ENCODE measurements at places on chromosomes 4 and X.
A peak's percentile ranks its signal among the peaks of the same experiment; 100 is the strongest.

- no peak for DNase-seq
These were observed 113.5 kb downstream of the VSIG4 start for GRCh38 chrX:65926095-65927019.

DNA sequence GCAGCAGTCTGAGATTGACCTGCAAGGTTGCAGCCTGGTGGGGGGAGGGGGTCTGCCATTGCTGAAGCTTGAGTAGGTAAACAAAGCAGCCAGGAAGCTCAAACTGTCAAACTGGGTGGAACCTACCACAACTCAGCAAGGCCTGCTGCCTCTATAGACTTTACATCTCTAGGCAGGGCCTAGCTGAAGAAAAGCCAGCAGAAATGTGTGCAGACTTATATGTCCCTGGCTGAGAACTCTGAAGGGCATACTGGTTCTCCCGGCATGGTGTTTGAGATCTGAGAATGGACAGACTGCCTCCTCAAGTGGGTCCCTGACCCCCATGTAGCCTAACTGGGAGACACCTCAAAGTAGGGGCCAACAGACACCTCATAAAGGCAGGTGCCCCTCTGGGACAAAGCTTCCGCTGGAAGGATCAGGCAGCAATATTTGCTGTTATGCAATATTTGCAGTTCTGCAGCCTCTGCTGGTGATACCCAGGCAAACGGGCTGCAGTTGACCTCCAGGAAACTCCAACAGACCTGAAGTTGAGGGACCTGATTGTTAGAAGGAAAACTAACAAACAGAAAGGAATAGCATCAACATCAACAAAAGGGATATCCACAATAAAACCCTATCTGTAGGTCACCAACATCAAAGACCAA is 167.6 kb downstream of the GC start:
- DNase-seq, result no peak

DNA sequence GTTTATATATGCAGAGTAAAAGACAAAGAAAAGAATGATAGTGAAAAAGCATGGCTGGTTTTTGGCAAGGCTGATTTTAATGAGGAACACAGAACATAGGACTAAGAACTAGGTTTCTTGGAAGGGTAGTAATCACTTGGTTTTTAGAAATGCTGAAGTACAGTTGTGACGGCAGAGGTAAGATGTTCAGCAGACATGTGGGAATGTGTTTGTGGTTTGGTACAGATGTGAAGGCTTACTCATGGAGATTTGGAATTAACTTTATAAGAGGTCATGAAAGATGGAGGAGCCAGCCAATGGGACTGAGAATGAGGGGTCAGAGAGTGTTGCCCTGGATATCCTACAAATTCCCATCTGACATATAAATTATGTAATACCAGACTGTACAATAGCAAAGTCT is 243.6 kb downstream of the NPFFR2 start:
- DNase-seq, result no peak

DNA sequence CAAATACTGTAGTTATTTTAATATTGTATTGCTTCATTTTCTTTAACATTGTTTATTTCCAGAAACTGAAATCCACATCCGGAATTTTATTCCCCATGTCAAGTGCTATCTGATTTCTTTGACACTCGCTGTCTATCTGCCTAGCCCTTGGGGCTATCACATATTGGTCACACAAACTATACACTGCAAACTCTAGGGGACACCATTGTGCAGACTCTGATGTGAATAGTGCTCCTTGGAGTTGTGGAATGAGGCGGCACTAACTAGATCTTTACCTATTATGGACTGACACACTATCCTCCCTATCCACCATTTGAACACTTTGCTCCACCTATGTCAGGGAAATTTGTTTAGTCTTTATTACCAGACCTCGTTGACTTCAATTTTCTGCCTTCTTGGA is 534.5 kb downstream of the GLUD2 start:
- DNase-seq, result no peak

DNA sequence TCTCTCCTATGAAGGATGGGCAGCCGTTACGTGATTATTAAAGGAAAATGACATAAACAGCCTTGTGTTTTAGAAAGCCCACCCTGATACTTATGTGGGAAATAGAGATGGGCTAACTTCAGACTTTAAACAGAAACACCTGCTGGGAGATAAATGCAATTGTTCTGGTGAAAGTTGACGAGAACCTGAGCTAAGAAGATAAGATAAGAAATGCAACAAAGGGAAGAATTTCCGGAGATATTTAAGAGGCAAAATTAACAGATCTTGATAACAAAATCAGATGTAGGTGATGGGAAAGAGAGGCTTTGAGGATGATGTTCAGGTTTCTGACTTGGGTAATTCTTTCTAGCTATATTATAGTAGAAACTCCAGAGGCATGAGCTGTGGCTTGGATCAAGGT is 102.7 kb upstream of the SLC7A11 start:
- no peak for DNase-seq

GRCh38 chr4:113744667-113745240 is 16.8 kb downstream of the CAMK2D start:
- DNase-seq, result no peak

DNA sequence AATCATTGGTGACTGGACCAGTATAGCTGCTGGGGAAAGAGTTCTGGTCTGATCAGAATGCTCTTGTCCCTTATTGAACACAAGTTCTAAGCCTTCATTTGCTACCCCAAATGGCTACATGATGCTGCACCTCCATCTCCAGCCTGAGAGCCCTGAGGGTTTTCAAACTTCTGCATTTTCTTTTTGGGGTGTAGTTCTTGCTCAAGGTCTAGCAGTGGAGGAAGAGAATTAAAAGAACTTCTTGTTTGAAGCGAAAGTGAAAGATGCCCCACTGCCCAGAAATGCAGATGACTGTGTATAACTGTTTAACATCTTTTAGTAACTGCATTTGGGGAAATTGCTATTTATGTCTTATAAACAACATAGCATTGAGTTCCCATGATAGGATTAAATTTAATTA is 38.5 kb downstream of the LAMTOR3 start:
- no peak for DNase-seq

- no peak for DNase-seq
These were observed 1389.4 kb downstream of the C4orf33 start for GRCh38 chr4:130485371-130485770.

DNA sequence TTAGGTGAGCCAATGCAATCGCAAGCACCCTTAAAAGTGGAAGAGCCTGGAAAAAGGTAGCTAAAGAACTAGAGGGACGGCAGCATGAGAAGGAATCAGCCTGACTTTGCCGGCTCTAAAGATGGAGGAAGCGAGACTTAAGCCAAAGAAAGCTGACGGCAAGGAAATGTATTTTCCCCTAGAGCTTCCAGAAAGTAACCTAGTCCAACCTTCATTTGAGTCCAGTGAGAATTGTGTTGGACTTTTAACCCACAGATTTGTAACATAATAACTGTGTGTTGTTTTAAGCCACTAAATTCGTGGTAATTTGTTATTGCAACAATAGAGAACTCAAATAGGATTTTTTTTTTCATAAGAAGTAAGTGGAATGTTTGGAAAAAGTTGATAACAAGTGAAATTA is 212.7 kb upstream of the C1QTNF7 start:
- no peak for DNase-seq

DNA sequence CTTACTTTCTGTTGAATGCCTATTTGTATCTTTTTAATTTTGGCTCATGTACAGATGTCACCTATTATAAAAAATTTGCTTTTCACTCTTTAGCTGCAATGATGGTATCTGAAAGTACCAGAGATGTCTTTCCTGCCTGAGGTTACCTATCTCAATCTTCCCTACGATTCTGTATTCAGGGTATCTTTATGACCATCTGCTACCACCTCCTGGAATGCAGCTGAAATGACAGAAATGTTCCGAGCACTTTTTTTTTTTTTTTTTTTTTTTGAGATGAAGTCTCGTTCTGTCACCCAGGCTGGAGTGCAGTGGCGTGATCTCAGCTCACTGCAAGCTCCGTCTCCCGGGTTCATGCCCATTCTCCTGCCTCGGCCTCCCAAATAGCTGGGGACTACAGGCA is 136.4 kb downstream of the REPS2 start:
- DNase-seq, result no peak

GRCh38 chrX:44946771-44947170 is 73.8 kb downstream of the KDM6A start:
- DNase-seq, result no peak

- DNase-seq, result no peak
These were observed 60.0 kb downstream of the AMMECR1 start for GRCh38 chrX:110257889-110258288.

DNA sequence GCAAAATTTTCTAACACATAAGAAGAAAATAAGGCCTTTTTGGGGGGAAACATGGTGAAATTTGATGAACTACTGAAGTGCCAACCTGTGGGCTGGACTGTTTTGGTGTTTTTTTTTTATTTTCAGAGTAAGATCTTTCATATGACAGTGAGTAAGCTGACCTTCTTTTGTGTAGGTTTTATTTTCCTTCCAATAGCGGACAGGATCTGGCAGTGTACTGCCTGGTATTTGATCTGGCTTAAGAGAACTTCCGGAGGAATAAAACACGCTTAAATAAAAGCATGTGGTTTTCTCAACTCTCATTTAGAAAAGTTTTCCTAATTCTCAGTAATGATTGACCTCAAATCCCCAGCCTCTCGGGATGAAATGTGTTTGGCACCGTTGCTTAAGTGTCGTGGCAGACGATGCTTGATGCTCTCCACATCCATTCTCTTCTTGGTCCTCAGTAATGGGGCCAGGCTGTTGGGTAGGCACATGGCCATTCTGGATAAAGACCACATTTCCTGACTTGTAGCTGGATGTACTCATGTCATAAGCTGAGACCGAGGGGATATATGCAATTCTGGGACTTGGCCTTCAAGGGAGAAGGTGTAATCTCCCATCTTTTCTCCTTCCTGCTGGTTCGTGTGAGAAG is 65.6 kb upstream of the PDLIM3 start:
- DNase-seq, result no peak

DNA sequence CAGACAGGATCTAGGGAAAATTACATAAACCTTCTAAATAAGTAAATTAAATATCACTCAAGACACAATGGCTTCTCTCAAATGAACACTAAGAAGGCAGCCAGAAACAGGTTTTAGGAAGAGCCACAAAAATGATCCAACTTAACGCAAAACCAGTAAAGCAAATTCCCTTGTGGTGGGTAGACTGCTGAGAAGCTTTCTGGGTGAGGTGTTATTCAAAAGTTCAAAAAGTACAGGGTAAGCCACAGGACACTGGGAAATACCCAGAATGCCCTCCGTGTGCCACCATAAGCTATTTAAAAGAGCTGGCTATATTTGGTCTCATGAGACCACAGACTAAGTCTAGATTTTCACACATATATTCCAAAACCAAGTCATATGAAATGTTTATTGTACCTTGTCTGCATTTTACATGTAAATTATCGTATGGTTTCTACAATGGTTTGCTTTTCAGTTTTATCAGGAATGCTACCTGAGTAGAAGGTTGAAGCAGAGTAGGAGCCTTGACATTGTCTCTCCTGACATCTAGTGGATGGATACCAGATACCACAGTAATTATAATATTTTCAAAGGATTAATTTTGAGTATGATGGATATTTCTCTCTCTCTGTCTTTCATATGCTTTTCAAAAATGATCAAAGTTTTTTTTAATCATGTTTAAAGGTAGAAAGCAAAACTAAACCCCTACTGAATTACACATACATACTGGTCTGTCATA is 109.3 kb upstream of the KLHL13 start:
- no peak for DNase-seq

DNA sequence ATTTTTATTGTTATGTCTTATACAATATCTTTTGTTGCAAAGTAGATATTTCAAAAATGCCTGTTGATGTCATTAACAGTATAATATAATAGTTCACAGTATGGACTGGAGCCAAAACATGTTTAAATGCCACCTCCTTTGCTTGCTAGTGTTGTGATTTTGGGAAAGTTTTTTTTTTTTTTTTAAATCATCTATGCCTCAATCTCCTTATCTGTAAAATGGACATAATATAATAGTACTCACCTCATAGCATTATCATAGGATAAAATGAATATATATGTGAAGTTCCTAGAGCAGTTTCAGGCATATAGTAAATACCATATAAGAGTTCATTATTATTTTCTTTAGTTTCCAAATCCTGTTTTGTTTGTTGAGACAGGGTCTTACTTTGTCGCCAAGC is 18.3 kb upstream of the MRPL1 start:
- no peak for DNase-seq

GRCh38 chr4:33334416-33334815 is 2614.2 kb downstream of the PCDH7 start:
- no peak for DNase-seq

DNA sequence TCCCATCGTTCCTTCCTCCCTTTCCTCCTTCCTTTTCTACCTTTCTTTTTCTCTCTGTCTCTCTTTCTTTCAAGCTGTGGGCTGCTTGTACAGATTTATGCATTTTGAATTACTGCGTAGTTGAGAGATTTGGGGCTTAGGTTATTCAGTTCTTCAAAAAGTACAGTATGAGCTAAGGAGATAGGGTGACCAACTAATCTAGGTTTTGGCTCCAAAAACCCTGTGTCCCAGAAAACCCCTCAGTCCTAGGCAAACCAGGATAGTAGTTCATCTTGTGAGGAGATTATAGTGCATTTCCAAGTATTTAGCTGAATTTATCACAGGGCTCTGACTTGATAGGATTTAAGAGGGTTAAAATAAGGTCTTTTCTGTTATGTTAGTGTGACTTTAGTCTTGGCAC is 64.5 kb downstream of the NFKB1 start:
- DNase-seq, result no peak

GRCh38 chr4:157678478-157678877 is 457.9 kb downstream of the GRIA2 start:
- DNase-seq, result no peak

- peak; percentile 35 for DNase-seq
These were observed 6.2 kb downstream of the TXK start for GRCh38 chr4:48127682-48128404.

- DNase-seq, result no peak
These were observed 505.0 kb downstream of the TECRL start for GRCh38 chr4:63904201-63904600.

DNA sequence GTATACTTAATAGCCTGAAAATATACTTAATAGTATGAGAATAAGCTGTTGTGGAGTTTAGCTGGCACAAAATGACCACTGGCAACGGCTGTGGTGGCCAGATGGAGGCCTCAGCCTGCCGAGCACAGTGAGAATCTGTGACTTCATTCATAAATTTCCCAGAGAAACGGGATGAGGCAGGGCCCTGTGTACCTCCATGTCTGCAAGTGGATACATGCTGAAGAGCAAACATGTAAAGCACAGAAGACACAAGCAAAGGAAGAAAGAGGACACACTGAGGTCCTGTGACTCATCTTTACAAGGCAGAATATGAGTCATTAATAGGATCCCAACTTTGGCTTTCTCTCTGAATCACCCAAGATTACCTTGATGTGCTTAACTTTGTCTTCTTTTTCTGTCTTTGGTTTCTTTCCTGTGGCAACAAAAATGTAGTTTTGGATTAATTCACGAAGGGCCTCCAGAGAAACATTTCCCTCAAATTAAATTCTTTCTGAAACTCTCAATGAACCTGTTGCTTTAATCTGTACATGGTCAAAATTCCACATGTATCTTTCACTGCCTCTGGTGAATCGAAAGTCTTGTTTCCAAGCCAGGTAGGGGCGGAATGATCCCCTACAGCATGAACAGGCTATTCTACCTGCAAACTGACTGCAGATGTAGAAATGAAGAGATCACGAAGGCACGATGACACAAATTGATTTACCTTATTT is 56.4 kb downstream of the IRF2 start:
- DNase-seq, result no peak
